ENCODE measurements at places on chromosomes 1 and 21. TPM values are rescaled to one million over a fixed set of nuclear protein-coding genes. Genes with fewer than 3 reads are reported as not detected.

- H3K36me3 ChIP-seq: no peaks in the 10 kb centered on the region
- no peak overlapping the region for H3K4me3 ChIP-seq
- H3K27me3 ChIP-seq: no peaks in the 10 kb centered on the region
- no peaks in the 10 kb centered on the region for H3K4me1 ChIP-seq
- DNase-seq: peak; percentile 32
Measured at GRCh38 chr1:147504801-147505311, 36.4 kb upstream of the BCL9 start.

GRCh38 chr1:212471286-212471685, 38.6 kb downstream of the NENF start:
- no peak overlapping the region for H3K4me3 ChIP-seq
- no peak overlapping the region for H3K27ac ChIP-seq
- H3K4me1 ChIP-seq: peaks cover 50% of the 10 kb centered on the region
- H3K27me3 ChIP-seq: no peaks in the 10 kb centered on the region

DNA sequence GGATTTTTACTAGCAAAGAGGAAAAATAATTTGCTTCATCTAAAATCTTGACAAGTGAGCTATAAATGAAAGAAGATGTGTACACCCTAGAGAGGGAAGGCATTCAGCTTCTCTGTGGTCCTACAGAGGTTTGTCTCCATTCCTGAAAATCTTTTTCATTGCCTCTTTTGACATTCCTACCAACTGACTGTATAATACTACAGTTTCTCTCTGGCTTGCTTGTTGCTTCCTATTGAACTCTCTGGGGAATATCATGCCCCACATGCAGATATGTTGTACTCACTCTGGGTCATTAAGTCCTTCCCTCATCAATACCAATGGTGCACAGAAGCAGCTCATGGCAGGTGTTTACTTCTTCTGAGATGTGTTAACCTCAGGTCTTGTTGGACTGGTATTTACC, 371.2 kb upstream of the PLXNA2 start:
- no peaks in the 10 kb centered on the region for H3K4me1 ChIP-seq
- H3K27ac ChIP-seq: no peak overlapping the region
- H3K36me3 ChIP-seq: no peaks in the 10 kb centered on the region
- no peak overlapping the region for H3K4me3 ChIP-seq

DNA sequence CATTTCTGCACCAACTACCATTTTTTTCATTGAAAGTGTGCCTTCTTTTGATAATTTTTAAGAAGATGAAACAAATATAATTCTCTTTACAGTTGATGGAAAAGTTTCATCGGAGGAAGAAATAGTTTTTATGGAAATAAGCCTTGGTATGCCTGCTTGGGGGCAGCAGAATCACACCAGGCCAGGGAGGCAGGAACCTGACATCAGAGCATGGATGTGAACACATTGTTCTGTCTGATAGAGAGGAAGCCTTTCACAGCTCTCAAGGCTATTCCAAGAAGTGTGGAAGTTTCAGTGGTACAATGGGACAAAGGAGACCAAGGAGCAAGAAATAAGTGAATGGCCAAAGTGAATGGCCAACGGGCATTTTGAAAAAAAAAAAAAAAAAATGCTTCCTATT, 162.2 kb upstream of the KCNK2 start:
- H3K4me3 ChIP-seq: no peak overlapping the region
- no peaks in the 10 kb centered on the region for H3K4me1 ChIP-seq
- no peak for DNase-seq
- H3K27ac ChIP-seq: no peak overlapping the region
- no peaks in the 10 kb centered on the region for H3K36me3 ChIP-seq

GRCh38 chr1:54619749-54620148, 3.6 kb downstream of the FAM151A start:
- H3K27ac ChIP-seq: no peak overlapping the region
- H3K4me1 ChIP-seq: peaks cover under 1% of the 10 kb centered on the region
- H3K36me3 ChIP-seq: no peaks in the 10 kb centered on the region
- no peak overlapping the region for H3K4me3 ChIP-seq
- no peak for DNase-seq

- H3K27me3 ChIP-seq: peaks cover 35% of the 10 kb centered on the region
- no peak for DNase-seq
- no peaks in the 10 kb centered on the region for H3K4me1 ChIP-seq
- H3K27ac ChIP-seq: no peak overlapping the region
- H3K36me3 ChIP-seq: no peaks in the 10 kb centered on the region
- H3K4me3 ChIP-seq: no peak overlapping the region
Measured at GRCh38 chr1:176950736-176951324, 213.7 kb downstream of the ASTN1 start.

- H3K27me3 ChIP-seq: peaks cover 69% of the 10 kb centered on the region
- no peak overlapping the region for H3K27ac ChIP-seq
- H3K4me3 ChIP-seq: peak overlapping the region; percentile 71
- H3K36me3 ChIP-seq: peaks cover 11% of the 10 kb centered on the region
- no peaks in the 10 kb centered on the region for H3K4me1 ChIP-seq
Measured at GRCh38 chr1:234212764-234213657, 160.2 kb upstream of the COA6 start.

DNA sequence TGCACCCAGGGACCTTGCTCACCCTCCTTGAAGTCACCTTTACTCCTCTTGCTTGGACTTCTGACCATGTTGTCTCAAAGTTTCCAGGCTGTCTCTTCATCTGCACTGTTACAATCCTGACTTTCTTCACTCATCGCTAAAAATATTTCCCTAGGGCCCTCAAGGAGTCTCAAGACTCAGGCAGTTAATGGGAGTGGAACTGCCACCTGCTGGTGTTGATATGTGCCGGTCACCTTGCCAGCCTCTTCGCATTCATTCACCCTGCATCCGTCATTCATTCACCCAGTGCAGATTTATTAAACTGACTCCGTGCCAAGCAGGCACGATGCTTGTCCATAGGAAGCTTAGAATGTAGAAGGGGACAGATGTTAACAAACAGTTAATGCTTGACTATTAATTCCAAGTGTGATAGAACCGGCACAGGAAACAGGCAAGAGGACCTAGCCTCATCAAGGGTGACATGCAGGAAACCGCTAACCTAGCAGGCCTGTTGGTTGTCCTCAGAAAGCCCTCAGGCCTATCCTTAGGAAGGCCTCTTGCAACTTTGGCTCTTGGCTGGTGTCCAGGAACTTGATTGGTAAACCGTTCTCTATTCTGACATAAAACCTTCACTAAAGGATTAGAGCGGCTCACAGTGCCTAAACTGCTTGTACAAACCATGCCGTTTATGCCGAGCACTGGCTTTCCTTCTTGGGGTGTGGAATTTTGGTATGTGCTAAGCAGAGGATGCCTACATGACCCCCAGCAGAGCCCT, 342.2 kb downstream of the CAMTA1 start:
- no peak overlapping the region for H3K27ac ChIP-seq
- no peak overlapping the region for H3K4me3 ChIP-seq
- no peaks in the 10 kb centered on the region for H3K36me3 ChIP-seq
- peaks cover 23% of the 10 kb centered on the region for H3K27me3 ChIP-seq
- no peak for DNase-seq

- H3K4me3 ChIP-seq: peak overlapping the region; percentile 54
- no peaks in the 10 kb centered on the region for H3K27me3 ChIP-seq
- peaks cover 18% of the 10 kb centered on the region for H3K36me3 ChIP-seq
- DNase-seq: peak; percentile 96
Measured at GRCh38 chr1:183881387-183882131, 76.6 kb downstream of the RGL1 start.

- H3K36me3 ChIP-seq: no peaks in the 10 kb centered on the region
- H3K27ac ChIP-seq: no peak overlapping the region
- H3K27me3 ChIP-seq: peaks cover 19% of the 10 kb centered on the region
- DNase-seq: no peak
Measured at GRCh38 chr1:5815211-5815610, 177.0 kb downstream of the NPHP4 start.

GRCh38 chr1:247118946-247119446, 14.8 kb upstream of the ZNF669 start:
- no peak overlapping the region for H3K27ac ChIP-seq
- DNase-seq: peak; percentile 27
- H3K27me3 ChIP-seq: no peaks in the 10 kb centered on the region
- peaks cover 19% of the 10 kb centered on the region for H3K36me3 ChIP-seq
- no peak overlapping the region for H3K4me3 ChIP-seq

DNA sequence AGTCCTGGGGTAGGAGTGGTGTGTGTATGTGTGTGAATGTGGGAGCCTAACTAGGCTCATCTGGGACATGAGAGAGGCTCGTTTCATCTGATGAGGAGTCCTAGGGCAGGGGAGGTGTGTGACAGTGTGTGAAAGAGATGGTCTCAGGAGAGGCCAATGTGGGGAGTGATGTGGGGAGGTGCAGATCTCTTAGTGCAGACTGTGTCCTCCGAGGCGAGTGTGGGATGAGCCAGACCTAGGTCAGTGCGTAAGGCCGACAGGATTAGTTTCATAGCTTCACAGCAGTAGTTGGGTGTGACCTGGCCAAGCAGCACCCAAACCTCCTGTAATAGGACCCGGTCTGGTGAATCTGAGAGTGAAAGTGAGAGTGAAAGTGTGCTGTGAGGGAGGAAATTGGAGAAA, 94.7 kb downstream of the LIPI start:
- no peaks in the 10 kb centered on the region for H3K36me3 ChIP-seq
- H3K27ac ChIP-seq: no peak overlapping the region
- no peak overlapping the region for H3K4me3 ChIP-seq
- H3K4me1 ChIP-seq: no peaks in the 10 kb centered on the region
- H3K27me3 ChIP-seq: no peaks in the 10 kb centered on the region

GRCh38 chr1:70807088-70807664, 240.4 kb downstream of the PTGER3 start:
- no peak for DNase-seq
- H3K27ac ChIP-seq: no peak overlapping the region
- no peak overlapping the region for H3K4me3 ChIP-seq
- H3K27me3 ChIP-seq: no peaks in the 10 kb centered on the region
- H3K4me1 ChIP-seq: no peaks in the 10 kb centered on the region

Gene PIK3C2B
- 33.9 TPM for total RNA-seq

Gene COL24A1
- total RNA-seq: not detected

Gene ZBTB8B
- 0.32 TPM for total RNA-seq

Gene AP4B1
- 18.3 TPM for total RNA-seq

Gene ARHGEF16
- total RNA-seq: 28.0 TPM

Gene PSEN2
- 26.8 TPM for total RNA-seq

Gene CHI3L2
- 0.52 TPM for total RNA-seq

Gene ICOSLG
- total RNA-seq: 5.6 TPM

Gene RPE65
- total RNA-seq: not detected

Gene KRTAP21-2
- total RNA-seq: not detected
